ENCODE measurements at places on chromosomes 13 and 19. TPM values are rescaled to one million over a fixed set of nuclear protein-coding genes. Genes with fewer than 3 reads are reported as not detected.

The DNAAF3 gene
- total RNA-seq: 4.9 TPM

The TLE6 gene
- total RNA-seq: 1.6 TPM

The ZSCAN22 gene
- 2.6 TPM for total RNA-seq

The FUT6 gene
- 4.3 TPM for total RNA-seq

DNA sequence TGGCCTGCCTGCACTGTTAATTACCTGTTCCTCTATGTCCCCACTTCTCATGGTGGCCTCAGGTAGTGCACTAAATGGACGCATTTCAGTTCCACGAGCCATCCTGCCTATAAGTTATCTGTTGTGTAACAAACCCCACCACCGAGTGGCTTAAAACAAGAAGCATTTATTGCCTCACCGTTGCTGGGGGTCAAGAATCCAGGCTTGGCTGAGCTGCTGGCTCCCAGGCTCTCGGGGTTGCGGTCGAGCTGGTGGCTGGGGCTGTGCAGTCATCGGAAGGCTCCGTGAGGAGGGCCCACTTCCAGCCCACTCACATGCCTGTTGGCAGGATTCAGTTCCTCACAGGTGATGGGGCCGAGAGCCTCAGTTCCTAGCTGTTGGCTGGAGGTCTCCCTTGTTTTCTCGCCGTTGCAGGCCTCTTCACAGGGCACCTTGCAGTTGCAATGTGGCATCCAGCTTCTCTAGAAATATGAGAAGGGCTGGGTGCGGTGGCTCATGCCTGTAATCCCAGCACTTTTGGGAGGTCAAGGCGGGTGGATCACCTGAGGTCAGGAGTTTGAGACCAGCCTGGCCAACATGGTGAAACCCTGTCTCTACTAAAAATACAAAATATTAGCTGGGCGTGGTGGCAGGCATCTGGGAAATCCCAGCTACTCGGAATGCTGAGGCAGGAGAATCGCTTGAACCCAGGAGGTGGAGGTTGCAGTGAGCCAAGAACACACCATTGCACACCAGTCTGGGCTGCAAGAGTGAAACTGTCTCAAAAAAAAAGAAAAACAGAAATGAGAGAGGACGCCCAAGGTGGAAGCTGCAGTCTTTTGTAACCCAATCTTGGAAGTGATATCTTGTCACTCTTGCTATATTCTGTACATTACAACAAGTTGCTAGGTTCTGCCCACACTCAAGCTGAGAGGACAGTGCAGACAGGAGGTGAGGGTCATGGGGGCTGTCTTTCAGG lies 6.5 kb upstream of the PTOV1 start:
- no peak for DNase-seq

- DNase-seq: no peak
Measured at GRCh38 chr19:4174895-4175668, 7.3 kb downstream of the SIRT6 start.

- no peak for DNase-seq
Measured at GRCh38 chr13:41587490-41587889, 130.1 kb downstream of the RGCC start.

DNA sequence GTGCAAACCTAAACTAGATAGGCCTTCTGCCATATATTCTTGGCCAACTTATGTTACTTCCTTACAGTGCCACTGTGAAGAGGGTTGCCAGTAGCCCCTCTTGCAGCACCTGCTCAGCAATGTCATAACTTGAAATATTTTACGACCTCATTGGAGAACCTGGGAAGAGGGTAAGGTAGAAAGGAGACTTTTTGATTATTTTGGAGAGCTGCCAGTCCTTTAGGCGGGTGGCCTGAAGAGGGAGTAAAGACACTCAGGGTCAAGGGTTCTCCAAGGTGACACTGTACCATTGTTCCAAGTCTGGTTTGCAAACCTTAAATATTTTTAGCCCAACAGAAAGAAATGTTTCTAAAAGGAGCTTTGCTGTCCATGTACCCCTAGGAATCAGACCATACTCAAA lies 118.3 kb downstream of the FLT1 start:
- no peak for DNase-seq

- DNase-seq: no peak
Measured at GRCh38 chr13:30725326-30726085, 9.8 kb upstream of the ALOX5AP start.

- DNase-seq: no peak
Measured at GRCh38 chr19:38733241-38733492, 11.1 kb downstream of the CAPN12 start.

GRCh38 chr19:18898607-18899408 lies 2.9 kb upstream of the CERS1 start:
- DNase-seq: no peak

GRCh38 chr13:112764028-112764427 lies 74.2 kb downstream of the ATP11A start:
- DNase-seq: no peak

DNA sequence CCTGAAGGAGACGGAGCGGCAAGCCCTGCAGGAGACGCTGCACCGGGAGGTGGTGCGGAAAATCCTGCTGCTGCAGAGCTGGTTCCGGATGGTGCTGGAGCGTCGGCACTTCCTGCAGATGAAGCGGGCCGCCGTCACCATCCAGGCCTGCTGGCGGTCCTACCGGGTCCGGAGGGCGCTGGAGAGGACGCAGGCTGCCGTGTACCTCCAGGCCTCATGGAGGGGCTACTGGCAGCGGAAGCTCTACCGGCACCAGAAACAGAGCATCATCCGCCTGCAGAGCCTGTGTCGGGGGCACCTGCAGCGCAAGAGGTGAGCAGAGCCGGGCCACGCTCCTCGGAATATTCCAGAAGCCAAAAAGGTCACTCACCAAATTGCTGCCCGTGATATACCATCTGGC lies 22.4 kb upstream of the USE1 start:
- DNase-seq: no peak

GRCh38 chr13:110421696-110422385 lies 114.8 kb downstream of the COL4A2 start:
- DNase-seq: no peak
